ENCODE measurements at places on chromosomes 12 and 14.
A peak's percentile ranks its signal among the peaks of the same experiment; 100 is the strongest.

GRCh38 chr14:51248016-51248987, 8.3 kb downstream of the TMX1 start:
- no peak for DNase-seq

- no peak for DNase-seq
Observed at GRCh38 chr12:12158858-12159257, 88.1 kb downstream of the BCL2L14 start.

- DNase-seq, result peak; percentile 71
Observed at GRCh38 chr12:75964150-75964549, 67.4 kb downstream of the PHLDA1 start.

DNA sequence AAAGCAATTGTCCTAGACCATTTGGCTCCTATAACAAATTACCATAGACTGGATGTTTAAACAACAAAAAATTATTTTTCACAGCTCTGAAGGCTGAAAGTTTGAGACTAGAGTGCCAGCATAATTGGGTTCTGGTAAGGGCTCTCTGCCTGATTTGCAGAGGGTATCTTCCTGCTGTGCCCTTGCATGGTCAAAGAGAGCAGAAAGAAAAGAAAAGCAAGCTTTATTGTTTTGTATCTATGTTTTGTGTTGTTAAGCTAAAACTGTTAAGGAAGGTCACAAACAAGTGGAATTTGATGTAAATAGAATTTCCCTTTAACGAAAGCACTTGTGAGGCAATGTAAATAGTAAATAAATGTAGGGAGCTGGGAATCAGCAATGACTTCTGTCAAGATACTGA, 1031.0 kb upstream of the ATXN7L3B start:
- no peak for DNase-seq

DNA sequence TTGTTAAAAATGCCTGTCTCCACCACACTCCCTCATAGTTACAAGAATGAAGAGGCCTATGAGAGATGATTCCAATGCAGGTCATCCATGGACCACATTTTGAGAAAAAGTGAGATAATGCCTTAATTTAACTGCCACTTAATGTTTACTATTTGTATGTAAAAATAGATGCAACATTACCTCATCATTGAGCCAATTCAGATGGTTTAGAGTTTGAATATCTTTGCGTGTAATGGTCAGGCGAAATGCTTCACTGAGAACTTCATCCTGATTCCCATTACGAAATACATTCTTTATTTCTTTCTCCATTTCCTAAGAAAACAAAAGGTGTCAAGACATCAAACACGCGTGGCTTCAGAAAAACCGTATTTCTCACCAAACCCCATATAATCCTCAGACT, 42.3 kb downstream of the SENP1 start:
- DNase-seq, result no peak

DNA sequence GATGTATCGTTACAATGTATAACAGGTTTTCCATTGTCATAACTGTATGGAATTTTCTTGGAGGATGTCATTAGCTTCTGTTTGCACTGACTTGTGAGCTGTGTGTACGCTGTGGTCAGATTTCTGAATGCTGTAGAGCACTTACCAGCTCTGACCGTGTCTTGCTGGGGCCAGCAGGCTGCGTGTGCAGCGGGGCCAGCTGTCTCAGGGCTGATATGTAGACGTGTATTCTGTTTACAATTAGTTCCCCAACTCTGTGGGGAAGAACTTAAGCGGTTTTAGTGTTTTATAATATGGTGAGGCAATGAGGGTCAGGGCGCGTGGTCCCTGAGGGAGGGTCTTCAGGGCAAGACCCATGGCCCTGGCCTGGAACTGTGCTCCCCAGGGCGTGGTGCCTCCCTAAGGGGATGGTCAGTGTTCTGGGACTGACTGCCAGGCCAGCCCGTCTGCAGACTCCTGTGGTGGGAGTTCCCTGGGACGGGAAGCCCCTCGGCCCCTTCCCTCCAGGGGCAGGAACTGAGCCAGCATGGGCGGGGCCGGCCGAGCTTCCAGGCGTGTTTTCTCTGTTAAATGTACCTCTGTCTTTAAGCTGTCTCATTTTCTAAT, 18.7 kb downstream of the XRCC3 start:
- no peak for DNase-seq

- peak; percentile 4 for DNase-seq
Observed at GRCh38 chr14:30906752-30907658, 32.6 kb downstream of the COCH start.

- DNase-seq, result no peak
Observed at GRCh38 chr12:116508145-116509121, 50.7 kb upstream of the MAP1LC3B2 start.

DNA sequence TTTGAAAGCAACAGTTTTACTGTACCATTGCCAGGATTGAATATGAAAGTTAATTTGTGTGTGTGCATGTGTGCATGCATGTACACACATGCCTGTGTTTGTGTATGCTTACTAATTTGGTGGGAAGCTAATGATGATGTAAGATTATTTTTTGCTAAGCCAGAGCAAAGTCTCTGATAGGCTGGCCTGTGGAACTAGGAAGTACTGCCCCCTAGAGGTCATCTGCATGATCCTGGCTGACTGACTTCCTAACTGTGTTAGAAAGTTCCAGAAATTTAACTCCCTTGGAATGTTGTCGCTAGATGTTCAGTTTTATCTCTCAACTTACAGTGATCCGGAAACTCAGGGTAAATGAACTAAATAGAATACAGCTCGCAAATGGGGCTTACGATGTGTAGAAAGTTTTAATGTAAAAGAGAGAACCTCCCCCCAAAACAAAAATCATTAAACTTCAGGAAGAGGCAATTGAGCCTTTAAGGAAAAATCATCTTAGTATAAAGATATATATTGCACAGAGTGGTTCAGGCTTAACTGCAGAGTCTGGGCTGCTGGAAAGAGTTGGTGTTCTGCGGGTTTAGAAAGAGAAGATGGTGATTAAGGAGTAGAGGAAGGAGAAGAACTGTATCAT, 34.3 kb upstream of the SLC38A1 start:
- peak; percentile 61 for DNase-seq

DNA sequence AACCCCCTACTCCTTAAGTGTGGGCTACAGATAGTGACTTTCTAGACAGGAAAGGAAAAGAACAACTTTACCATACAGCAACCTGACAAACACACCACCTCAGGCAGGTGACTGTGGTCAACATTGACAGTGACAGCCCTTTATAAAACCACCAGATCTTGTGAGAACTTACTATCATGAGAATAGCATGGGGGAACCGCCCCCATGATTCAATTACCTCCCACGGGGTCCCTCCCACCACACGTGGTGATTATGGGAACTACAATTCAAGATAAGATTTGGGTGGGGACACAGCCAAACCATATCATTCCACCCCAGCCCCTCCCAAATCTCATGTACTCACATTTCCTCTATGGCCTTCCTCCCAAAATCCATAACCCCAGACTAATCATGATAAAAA, 16.3 kb downstream of the OR10P1 start:
- no peak for DNase-seq
